D341Med (cell line): ENCODE measurements at places on chromosomes 1 and 21.
A peak's percentile ranks its signal among the peaks of the same experiment; 100 is the strongest.

DNA sequence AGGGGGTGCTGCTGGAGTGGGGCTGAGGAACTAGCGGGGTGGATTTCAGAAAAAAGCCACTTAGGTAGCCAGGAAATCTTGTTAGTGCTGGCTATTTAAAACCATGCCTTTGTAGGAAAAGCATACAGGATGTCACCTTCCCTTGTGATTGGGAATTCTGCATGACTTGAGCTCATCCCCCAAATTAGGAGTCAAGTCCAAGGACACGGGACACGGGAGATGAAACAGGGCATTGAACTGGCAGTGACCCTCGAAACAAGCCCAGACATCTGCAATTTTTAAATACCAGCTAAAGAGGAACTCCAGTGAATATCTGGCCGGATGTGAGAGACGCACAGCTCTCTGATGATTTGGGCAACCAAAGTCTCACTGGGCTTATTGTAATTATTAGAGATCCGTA lies 32.8 kb downstream of the C2CD2 start:
- no peak for DNase-seq

DNA sequence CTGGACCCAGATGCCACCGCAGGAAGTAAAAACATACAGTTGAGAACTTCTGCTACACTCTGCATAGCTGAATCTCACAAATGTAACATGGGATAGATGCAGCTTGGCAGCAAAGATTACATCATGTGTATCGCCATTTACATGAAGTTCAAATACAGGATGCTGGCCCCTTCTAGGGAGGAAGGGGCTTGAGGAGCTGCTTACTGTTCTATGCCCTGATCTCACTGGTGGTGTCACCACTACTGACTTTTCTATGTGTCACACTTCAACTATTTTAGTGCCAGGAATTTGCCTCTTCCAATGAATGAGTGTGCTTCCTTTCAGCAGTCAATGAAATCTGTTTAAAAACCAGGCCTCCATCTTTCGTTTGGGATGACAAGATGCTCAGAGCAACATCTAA lies 31.1 kb downstream of the MRAP start:
- no peak for DNase-seq

DNA sequence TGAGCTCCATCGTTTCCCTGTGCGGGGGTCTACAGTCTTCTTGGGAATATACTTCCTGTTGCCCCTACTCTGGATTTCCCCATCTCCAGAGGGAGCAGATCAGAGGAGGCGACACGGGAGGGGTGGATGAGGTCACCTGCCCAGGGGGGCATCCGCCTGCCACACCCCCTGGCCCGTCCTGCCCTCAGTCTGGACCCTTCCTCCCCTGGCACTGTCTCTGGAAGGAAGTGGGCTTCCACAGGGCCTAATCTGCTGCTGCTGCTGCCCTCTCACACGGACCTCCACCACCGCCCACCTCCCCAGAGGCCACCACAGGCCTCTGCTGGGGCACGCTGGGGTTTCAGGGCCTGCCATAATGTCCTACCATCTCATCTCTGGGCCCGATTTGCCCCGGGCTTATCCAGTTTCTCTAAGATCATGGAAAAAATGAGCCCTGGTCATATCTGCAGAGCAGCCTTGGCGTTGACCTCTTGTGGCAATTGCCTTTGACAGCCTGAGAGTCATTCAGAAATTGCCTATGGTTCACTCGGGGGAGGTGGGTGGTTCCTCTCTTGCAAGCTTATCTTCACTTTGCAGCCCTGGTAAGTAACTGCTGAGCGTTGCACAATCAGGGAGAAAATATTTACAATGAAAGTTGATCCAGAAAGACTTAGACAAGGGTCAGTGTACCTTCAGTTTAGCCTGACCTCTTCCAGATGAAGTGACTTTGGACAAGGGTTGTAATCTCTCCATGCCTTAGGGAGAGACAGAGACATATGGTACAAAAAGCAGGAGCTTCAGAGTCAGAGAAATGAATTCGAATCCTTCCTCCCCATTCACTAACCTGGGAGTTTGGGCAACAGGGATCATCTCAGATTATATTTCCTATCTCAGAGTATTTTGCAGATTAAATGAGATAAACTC lies 252.4 kb downstream of the TOMM20 start:
- no peak for DNase-seq

- no peak for DNase-seq
Measured at GRCh38 chr1:38004284-38005108, 818 bp downstream of the FHL3 start.

- DNase-seq: no peak
Measured at GRCh38 chr1:40723196-40723955, 31.9 kb downstream of the NFYC start.

GRCh38 chr1:24327486-24327885 lies 8.3 kb downstream of the GRHL3 start:
- DNase-seq: no peak

GRCh38 chr1:192539297-192540092 lies 36.1 kb upstream of the RGS1 start:
- no peak for DNase-seq

DNA sequence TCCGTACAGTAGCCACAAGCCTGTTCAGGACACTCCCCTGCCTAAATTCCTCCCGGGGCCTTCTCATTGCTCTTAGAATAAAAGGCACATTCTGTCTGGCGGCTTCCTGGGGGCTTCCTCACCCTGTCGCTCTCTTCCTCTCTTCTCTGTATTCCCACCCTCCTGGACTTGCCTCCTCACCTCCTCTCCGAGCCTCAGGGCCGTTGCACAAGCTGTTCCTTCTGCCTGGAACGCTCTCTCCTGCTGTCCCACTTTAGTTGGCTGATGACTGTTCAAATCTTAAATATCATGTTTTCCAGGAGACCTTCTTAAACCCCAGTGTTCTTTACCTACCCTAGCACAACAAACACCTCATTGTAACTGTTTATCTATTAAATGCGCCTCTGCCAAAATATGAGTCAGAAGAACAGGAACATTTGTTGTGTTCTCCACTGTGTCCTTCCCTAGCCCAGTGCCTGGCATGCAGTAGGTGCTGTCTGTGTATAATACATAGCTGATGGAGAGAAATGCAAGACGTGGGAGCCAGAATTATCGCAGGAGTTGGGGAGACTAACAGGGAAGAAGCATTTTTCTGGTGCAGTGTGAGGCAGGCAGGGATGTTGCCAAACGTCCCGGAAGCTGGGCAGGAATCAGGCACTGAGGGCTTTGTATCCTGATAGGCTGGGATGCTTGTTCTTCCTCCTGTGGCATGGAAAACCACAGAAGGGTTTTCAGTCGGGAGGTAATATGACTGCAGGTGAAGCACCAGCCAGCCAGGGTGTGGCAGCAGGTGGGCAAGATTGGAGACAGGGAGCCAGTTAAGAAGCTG lies 24.1 kb upstream of the THRAP3 start:
- no peak for DNase-seq

- DNase-seq: no peak
Measured at GRCh38 chr1:79877086-79877485, 870.6 kb upstream of the ADGRL4 start.

GRCh38 chr1:219495737-219496408 lies 117.0 kb downstream of the ZC3H11B start:
- no peak for DNase-seq

- no peak for DNase-seq
Measured at GRCh38 chr1:40936931-40937339, 42.6 kb upstream of the CTPS1 start.

- no peak for DNase-seq
Measured at GRCh38 chr1:162690672-162691434, 58.6 kb downstream of the DDR2 start.

DNA sequence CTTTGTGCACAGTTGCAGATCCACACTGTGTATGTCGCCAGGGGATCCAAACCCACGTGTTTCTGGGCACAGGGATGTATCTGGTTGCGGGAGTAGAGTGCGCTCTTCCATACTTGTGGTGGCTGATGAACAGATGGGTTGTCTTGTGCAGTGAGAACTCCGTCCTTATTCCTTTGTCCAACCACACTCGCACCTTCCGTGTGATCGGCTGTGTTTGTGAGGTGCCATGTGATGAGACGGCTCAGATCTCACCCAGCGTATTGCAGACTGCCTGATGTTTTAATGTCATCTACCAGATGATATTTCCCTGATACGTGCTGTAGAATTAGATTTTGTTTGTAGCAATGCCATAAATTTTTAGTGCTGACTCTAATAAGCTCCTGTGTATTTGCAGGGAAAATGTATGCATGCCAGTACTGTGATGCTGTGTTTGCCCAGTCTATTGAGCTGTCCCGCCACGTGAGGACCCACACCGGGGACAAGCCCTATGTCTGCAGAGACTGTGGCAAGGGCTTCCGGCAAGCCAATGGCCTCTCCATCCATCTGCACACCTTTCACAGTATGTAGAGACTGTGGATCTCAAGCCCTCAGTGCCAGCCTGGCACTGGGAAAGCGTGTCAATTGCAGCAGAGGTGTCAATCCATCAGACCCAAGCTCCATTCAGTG lies 46.2 kb upstream of the EPHA8 start:
- no peak for DNase-seq

- no peak for DNase-seq
Measured at GRCh38 chr1:10236405-10237156, 26.2 kb downstream of the KIF1B start.

DNA sequence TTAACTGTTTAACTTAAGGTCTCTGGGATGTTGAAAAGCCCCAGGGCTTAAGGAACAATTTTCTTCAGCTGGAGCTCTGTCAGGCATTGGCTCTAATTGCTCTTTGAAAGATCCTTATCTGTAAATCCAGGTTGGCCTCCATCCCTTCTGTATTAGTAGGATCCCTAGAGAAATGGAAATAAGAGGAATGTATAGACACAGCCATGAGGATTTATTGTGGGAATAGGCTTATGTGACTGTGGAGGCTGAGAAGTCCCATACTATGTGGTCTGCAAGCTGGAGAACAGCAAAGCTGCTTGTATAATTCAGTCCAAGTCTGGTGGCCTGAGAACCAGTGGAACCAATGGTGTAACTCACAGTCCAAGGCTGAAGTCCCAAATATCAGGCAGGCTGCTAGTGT lies 47.6 kb upstream of the VAV3 start:
- DNase-seq: no peak

DNA sequence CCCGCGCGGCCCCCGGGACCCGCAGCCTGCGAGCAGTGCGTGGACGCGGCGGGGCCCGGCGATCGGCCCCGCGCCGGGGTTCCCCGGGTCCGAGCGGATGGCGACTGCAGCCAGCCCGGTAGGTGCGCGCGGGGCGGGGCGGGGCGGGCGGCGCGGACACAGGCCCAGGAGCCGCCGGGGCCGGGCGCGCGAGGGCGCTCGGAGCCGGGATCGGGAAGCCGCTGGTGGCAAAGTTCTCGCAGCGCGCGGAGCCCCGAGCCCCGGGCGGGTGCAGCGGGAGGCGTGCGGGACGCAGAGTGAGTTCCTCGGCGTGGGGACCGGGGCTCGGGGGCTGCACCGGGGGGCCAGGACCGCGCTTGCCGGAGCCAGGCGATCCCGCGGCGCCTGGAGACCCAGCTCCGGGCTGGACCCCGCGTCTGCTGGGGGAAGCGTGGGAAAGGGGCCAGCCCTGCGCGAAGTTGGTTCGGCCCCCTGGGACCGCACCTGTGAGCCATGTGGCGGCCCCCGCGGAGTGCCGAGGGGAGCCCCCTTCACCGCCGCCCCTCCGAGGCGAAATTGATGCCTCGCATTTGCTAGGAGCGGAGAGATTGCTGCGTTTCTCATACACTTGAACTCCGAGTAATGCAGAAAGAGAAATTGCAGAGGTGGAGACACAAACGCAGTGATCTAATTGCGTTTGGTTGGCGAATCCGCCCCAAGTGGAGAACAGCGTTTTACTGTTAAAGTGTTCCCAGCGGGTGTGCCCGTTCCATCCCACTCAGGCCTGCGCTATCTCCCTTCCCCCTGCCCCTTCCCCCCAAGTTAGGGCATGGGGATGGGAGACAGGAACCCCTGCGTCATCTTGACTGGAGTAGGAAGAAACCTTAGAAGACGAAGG lies 228.9 kb upstream of the TMEM51 start:
- peak; percentile 72 for DNase-seq

GRCh38 chr1:234533034-234533891 lies 54.3 kb upstream of the TARBP1 start:
- no peak for DNase-seq

DNA sequence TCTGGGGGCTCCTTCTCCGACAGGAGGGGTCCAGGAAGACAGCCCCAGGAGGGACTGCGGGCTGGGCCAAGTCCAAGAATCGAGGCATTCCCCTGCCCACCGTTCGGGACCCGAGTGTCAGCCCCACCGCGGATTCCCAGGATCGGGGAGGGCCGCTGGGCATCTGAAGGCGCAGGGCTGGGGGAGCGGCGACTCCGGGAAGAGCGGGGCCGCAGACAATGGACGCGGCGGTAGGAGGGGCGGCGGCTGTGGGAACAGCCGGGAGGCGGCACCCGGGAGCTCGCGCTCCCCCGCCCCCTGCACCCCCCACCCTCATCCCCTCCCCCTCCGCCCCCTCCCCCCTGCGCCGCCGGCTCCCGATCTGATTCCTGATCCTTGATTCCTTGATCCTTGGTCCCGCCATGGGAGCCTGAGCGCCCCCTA lies at the start of gene VANGL2:
Gene VANGL2 (plus strand): TSS at position 342 of the 423 bp plus-strand sequence. CDS start 15,274 bp downstream, outside the sequence.
- peak; percentile 98 for DNase-seq

- DNase-seq: no peak
Measured at GRCh38 chr1:235079443-235080296, 49.0 kb downstream of the TOMM20 start.

- no peak for DNase-seq
Measured at GRCh38 chr1:186054003-186054402, 319.8 kb downstream of the HMCN1 start.

GRCh38 chr1:86183810-86184209 lies 27.2 kb upstream of the COL24A1 start:
- no peak for DNase-seq

DNA sequence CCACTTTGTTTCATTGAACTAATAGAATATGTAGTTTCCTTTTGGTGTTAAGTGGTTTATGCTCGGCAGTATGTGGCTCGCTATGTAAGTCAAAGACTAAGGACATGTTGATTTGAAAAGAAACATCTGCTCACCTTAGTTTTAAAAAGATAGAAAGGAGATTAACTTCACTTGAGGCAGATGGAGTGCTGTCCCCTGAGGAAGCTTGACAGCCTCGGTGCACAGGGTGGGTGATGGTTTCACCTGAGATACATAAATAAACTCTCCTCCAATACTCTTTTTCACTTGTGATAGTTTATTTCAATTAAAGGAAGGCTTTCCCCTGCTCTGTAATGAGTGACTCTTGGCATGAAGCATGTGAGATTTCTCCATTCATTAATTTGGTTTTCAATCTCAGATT lies 70.8 kb upstream of the FMN2 start:
- peak; percentile 75 for DNase-seq

DNA sequence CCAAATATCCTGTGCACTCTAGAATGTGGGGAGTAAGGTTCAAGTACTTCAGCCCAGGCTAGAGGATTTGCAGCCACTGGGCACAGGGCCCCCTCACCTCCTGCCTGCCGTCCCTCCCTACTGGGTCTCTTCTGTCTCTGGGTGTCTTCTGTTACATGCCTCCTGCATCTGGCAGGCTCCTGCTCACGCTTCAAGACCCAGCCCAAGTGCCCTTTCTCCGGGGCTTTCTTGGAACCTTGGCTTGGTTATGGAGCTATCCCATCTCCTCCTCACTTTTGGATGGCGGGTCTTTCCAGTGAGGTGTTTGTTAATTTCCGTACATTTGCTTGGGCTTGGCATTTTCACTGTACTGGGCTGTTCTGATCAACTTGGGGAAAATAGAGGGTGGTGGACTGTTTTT lies 129.0 kb downstream of the GALNT2 start:
- no peak for DNase-seq
